ENCODE measurements at places on chromosomes 2 and 18.

- DNase-seq: no peak
Observed at GRCh38 chr2:200687922-200688920, 102.4 kb downstream of the AOX1 start.

DNA sequence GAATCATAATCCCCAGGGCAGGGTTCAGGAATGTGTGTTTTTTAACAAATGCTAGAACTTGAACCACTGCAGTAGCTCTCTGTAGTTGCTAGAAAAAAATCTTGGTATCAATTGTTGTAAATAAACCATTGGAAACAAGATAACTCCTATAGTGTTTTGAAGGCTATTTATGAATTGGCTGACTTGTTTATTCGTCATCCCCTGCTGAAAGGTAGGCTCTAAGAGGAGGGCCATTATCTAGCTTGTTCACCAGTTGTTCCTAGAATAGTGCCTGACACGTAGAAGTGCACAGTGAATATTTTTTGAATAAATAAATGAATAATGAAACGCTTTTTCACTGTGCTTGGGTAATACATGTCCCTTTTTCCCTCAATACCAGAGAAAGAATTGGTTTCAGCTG is 211.4 kb downstream of the BABAM2 start:
- no peak for DNase-seq

DNA sequence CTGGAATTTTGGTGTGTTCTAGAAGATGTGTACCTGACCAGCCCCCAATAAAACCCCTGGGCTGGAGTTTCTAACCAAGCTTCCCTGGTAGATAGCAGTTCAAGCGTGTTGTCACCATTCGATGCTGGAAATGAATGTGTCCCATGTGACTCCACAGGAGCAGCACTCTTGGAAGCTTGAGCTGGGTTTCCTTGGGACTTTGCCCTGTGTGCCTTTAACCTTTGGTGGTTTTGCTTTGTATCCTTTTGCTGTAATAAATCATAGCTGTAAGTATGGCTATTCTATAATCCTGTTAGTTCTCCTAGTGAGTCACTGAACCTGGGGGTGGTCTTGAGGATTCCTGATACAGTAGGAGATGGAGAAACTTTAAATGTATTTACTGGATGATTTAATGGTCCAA is 65.2 kb downstream of the KLHL14 start:
- no peak for DNase-seq

DNA sequence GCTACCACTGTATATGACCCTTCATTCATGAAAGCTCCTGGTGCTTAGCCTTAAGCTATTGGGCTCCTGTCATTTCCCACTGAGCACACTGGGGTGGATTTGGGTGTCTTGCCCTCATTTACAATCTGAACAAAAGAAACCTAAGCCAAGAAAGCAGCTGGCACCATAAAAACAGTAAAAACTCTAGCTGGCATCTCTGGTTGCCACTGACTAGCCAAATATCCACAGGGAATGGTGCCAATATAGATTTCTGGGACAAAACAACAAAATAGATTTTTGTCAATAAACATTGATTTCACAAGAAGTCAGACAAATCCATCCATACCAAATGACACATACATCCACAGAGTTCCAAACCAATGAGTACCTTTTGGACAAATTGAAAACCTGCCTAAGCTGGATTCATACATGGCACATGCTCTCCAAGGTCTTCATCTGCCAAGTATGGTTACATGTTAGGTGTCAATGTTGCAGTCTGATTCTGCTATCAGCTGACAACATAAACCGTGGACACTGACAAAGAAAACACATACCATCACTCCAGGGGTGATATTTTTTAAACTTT is 1081.5 kb upstream of the ZEB2 start:
- peak; percentile 70 for DNase-seq

DNA sequence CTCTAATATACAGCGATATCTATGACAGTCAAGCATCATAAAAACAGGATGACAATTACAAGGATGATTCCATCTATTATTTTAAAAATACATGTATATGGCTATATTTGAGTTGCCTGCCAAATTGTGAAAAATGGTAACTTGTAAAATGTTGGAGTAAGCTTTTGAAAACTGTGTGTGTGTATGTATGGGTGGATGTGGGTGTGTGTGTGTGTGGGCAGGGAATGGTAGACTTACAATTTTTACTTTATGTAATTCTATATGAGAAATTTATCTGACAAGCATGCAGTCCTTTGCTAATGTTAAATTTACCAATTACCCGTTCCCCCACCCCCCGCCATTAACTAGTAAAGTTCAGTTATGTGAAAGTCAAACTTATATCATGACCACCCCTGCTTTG is 14.0 kb downstream of the EPHA4 start:
- no peak for DNase-seq

DNA sequence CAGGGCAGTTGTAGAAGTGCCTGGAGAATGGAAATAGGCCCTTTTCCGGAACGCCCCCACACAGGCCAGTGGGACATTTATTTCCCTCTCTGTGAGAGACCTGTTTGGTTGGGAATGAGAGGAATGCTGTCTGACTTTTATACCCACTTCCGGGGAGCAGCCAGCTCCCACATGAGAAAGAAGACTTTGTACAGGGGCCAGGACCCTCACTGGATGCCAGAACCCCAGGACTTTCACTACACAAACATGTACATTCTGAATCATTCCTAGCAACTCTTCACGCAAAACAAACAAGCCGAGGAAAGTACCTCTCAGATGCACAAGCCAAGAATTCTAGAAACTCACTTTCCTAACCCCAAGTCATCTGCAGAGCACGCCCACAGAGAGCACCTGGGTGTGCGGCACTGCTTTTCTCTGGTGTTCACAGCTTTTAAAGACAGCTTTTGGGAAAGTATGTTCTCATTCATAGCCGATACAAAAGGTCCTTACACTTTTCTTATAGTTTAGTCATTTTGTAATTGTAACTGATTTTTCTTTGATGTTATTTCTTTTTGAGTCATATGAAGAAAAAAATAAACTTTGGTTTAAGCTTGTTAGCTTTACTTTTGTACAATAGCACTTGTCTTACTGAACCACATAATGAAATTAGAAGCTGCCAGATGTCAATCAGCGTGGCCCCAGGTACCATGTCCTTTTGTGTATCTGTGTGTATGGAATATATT is 856.1 kb upstream of the ID2 start:
- DNase-seq: no peak

GRCh38 chr18:74216661-74217110 is 68.4 kb downstream of the TIMM21 start:
- DNase-seq: no peak

DNA sequence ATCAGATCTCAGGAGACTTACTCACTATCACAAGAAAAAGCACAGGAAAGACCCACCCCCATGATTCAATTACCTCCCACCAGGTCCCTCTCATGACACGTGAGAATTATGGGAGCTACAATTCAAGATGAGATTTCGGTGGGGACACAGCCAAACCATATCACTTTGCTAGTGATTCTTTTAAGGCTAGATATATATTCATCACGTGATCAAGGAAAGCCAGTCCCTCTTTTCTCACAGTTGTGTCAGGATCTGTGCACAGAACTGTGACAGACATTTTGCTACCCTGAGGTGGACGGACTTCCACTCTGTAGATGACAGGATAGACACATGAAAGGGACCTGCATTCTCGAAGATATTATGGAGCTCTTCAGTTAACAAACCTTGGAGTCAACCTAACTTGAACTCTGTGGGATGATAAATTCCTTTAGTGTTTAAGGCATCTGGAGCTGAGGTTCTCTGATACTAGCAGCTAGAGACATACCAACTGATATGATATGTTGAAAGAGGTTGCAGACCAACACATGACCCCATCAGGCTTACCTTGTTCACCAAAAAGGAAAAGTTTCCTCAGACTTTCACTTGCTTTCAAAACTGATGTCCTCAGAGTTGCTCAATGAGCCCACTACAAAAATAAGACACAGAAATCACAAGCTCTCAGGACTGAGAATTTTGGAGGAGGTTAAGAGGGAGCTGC is 66.3 kb upstream of the SCG2 start:
- no peak for DNase-seq

DNA sequence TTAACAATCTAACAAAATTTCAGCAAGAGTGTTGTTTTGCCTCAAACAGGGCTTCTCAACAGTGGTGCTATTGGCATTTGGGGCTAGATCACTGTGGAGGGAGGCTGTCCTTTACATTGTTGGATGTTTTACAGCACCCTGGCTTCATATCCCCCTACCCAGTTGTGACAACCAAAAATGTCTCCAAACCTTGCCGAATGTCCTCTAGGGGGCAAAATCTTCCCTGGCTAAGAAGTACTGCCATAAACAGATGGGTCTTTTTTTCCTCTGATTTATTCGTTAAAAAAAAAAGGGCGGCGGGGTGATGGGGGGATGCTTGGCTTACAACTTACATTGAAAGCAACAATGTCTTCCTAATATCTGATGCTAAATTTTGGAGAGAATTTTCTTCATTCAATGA is 207.6 kb upstream of the CCDC150 start:
- peak; percentile 3 for DNase-seq

- DNase-seq: no peak
Observed at GRCh38 chr18:3877678-3878077, 427.7 kb downstream of the TGIF1 start.

- DNase-seq: peak; percentile 30
Observed at GRCh38 chr2:217360781-217361482, 501.1 kb upstream of the TNP1 start.

DNA sequence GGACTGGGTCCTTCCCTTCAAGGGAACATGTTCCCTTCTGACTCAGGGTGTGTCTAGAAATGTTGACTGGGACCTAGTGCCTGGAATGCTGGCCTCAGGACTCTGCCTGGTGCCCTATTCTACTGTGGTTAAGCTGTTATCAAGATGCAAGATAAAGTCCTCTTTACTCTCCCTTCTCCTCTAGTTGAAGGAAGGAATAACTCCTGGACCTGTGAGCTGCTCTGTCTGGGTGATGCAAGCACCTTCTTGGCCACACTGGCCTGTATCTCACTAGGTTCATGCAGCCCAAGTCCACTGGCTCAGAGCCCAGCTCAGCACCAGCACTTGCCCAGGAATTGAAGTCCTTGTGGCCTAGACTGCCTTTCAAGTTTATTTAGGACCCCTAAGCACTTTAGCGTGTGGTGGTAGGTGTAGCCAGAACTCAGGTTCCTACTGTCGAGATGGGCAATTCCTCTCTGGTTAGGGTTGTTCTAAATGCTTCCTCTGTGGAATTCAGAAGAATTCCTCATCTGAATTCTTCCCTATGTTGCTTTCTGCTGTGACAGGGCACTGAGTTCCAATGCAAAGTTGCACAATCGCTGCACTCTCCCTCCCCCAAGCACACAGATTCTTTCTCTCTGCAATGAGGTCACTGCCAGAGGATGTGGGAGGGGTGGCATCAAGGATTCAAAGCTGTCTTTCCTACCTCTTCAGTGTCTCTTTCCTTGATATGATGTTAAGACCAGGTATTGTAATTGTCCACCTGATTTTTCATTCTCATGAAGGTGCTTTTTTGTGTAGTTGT is 54.7 kb downstream of the VWC2L start:
- no peak for DNase-seq

GRCh38 chr2:229273723-229274338 is 2.7 kb upstream of the PID1 start:
- peak; percentile 86 for DNase-seq

DNA sequence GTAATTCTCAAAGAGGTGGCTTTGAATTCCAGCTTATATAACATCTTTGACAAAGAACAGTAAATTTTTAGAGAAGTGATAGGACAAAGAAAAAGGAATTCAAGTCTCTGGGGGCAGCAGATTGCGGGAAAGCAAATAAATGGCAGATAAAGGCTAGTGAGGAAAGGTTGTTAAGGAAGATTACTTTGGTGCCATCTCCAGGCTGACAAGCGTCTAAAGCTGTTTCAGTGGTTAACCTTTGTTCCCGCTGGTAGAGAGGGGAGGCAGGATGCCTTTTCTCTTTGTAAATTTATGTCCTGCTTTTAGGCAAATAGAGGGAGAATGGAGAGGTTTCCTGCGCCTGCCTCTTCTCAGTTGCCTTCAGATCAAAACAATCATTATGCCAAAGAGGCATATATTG is 431.2 kb upstream of the CHST9 start:
- DNase-seq: no peak

- DNase-seq: peak; percentile 71
Observed at GRCh38 chr18:41645589-41646360, 309.3 kb upstream of the PIK3C3 start.

GRCh38 chr18:657311-658000 is at the start of gene TYMS:
TSS of gene TYMS (plus strand) at chr18:657653. CDS start at chr18:657743, 90 bp downstream.
- peak; percentile 96 for DNase-seq

DNA sequence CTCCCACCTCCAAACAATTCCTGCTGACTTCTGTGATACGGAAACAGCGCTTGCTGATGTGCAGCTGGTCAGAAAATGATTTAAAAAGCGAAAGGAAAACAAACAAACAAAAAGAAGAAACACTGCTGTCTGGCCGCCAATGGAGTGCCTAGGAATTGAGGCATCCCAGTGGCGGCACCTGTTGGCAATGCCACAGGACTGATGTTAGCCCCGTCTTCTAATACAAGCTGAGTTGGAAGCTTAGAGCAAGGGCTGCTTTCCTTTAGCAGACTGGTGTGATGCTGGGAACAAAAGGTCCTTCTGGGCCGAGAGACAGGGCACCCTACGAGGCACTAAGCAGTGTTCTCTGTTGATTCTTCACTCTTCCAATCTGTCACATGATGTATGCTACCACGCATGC is 163.6 kb upstream of the REV1 start:
- no peak for DNase-seq

GRCh38 chr2:67453310-67453709 is 56.2 kb downstream of the ETAA1 start:
- no peak for DNase-seq
